Stimulated activated CD4-positive, alpha-beta T cell treated with anti-CD3 and anti-CD28 coated beads, Interleukin-1b, Interleukin-23, amount 100 ng/mL, for 1 hour (primary cell): ENCODE measurements at places on chromosomes 3 and 15.

DNA sequence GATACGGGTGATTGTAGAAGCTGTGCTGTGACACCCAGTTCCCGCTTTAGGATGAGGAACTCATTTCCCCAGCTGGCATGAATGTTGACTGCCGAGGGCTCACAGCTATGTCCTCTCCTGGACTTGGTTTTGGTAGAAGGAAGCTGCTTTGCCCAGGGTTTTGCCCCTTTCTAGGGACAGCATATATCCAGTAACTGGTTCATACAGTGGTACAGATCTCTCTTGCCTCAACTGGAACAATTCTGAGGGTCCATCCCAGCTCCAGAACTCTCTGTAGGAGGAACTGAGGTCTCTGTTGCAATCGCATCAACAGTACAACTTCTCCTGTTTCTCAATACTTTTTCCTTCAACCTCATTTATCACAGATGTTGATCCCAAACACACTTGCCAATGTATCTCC is 54.5 kb upstream of the FNDC3B start:
- no peak for DNase-seq

DNA sequence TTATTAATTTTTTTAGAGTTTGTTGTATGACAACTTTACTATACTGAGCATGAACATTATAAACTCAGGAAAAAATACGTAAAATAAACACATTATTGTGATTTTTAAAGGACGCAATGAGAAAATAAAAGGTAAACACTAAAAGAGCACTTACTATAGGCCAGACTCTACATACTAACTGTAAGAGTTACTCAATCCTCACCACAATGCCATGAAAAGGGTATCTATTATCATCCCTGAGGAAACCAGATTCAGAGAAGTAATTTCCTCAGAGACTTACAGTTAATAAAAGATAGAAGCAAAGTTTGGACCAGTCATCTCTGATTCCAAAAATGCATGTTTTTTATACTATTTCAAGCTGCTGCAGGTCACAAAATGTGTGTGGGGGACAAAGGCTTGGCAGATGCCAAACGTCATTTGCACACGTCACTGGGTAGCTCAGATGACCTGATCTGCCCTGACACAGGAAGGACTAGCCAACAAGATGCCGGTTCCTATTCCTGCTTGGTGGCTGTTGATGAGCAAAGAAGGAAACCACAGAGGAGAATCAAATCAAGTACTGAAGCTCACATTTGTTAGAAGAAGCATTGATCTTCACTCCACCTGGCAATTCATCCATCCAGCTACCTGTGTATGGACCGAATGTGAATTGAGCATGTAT is 42.3 kb downstream of the KLHL6 start:
- DNase-seq, result no peak

- DNase-seq, result no peak
These were observed 2.8 kb downstream of the CHAC1 start for GRCh38 chr15:40955930-40956540.

DNA sequence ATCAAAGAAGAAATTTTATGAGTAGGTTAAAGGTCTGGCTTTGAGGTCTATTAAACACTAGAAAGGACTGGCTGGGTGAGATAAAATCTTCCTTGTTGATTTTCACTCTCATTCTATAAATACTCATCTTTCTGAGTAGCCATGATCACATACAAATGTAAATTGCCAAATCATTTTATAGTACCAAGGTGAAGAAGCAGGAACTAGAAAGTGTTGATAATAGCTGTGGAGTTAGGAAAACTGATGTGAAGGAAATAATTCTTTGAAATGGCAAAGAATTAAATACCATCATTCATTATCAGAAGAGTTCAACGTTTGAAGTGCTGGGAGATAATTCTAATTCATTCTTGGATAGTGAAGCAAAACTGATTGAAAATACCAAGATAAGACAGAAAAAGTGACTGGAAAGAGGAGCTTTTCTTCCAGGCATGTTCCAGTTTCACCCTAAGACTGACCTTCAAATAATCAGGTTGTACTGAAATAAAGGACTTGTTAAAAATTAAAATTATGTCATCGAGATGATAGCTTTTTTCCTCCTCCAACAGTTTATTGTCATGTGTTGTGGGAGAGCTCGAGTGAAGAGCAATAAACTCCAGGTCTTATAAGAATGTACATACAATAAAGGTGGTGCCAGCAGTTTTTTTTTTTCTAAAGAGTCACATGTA is 17.4 kb downstream of the THBS1 start:
- no peak for DNase-seq

GRCh38 chr3:184786280-184786941 is 25.6 kb upstream of the VPS8 start:
- no peak for DNase-seq

DNA sequence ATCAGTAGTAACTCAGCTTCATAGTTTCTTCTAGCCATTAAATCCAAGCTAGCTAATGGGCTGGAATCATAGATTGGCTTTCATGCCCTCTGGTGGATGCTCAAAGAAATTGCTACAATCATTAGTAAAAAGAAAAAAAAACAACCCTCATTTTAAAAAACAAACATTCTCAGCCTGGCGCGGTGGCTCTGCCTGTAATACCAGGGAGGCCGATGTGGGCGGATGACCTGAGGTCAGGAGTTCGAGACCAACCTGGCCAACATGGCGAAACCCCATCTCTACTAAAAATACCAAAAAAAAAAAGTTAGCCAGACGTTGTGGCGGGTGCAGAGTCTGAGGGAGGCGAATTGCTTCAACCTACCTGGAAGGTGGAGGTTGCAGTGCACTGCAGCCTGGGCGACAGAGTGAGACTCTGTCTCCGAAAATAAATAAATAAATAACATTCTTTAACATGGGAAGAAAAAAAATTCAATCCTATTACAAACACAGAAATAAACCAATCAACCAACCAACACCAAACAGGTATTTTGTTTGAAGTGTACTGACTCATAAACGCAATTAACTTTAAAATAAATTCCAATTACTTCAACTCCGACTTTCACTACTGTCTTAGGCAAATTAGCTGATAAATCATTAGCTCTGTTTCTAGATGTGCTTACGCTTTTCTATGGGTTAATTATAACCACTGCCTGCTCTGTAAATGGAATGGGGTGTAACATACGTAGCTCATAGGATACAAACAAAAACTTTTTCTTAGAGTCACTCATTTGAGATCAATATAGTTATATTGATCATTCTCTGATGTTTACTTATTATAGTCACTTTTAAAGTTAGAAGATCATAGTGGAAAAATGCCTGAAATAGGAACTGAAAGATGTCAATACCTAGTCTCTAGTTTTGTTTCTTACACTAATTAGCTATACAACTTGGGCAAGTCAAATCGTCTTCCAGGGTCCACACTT is 24.9 kb downstream of the TMEM207 start:
- no peak for DNase-seq

- DNase-seq, result no peak
These were observed 46.0 kb downstream of the ERC2 start for GRCh38 chr3:56422316-56422715.

DNA sequence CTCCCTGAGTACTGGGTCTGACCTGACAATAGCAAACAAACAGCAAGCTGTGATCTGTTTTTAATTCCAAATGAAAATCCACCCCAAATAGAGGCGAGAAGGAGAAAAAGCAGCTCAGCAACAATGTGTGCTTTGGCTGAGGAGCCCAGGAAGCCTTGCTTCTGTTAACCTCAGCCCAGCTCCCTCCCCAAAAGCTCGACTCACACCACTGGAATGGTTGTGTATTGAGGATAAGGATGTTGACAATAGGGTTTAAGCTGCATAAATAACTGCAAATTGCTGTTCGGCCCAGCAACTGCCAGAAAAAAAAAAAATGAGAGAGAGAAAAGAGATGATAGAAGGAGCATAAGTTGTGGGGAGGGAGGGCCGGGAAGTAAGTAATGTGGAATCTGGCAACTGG is 104.0 kb upstream of the TBC1D5 start:
- DNase-seq, result no peak

DNA sequence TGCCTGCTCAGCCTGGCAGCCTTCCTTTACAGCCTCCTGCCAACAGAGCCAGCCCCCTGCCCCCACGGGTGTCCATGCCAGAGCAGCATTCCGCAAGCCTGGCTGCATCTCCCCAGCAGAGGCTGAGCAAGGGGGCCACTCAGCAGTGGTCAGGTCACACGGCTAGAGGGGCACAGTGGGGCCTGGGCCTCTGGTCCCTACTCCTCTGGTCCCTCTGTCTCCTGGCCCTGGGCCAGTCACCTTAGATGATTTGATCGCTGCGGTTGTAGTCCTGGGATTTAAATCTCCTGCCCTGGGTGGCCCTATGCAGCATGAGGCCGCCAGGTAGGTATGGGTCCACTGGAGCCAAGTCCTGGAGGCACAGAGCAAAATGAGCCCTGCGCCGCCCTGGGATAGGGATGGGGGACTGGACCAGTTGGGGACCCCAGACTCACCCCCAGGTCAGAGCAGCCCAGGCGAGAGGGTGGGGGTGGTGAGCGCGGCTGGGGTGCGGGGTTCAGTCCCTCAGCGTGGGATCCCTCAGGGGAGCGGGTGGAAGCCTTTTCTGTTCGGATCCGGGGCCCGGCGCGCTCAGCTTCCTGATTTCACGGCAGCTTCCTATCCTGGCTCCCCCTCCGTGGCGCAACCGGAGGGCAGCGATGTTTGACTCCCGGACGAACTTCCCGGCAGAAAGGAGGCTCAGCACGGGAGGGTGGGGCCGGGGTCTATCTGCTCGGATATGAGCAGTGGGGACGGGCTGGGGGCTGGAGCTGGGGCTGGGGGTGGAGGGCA is at the start of gene ZBTB47:
Gene ZBTB47, plus strand, starts transcription at position 138 of the 771 bp plus-strand sequence. CDS start 4,659 bp downstream, outside the sequence.
- no peak for DNase-seq
